ENCODE measurements at places on chromosomes 6 and 20.

GRCh38 chr20:50218987-50219435 lies 28.4 kb downstream of the CEBPB start:
- no peak for DNase-seq

- no peak for DNase-seq
Measured at GRCh38 chr6:165800337-165800736, 137.3 kb upstream of the PDE10A start.

GRCh38 chr6:13863699-13864155 lies 49.4 kb upstream of the MCUR1 start:
- DNase-seq, result no peak

- DNase-seq, result no peak
Measured at GRCh38 chr6:115091461-115091860, 748.6 kb upstream of the HS3ST5 start.

DNA sequence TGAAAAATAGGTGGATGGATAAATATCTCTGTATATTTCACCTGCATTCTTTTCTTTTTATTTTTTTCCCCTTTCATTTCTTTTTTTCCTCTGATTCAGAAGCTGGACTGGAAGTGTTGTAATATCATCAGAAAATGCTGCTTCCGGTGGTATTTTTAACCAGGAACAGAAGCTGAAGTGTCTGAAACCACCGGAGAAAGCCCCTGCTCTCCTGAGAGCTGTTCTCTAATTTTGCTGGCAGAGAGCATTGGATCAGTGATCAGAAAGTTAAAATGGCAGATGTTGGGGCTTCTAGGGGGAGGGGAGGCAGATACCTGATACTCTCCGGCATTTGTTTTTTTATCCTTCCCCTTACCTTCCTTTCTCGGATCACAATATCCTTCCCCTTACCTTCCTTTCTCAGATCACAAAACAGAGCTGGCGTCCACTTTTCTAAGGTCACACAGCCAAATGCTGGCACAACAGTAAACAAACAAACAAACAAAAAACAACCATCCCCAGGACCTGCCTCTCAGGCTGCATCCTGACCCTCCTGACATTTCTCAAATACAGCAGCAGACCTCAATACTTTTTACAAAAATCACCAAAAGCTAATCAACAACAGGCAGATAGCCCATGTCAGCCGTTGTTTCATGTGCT lies 143.2 kb upstream of the ZNF217 start:
- DNase-seq, result no peak

- DNase-seq, result no peak
Measured at GRCh38 chr6:28161410-28162079, 19.9 kb downstream of the ZKSCAN8 start.

GRCh38 chr6:34457382-34457741 lies 8.5 kb upstream of the PACSIN1 start:
- DNase-seq, result no peak

- no peak for DNase-seq
Measured at GRCh38 chr20:35597186-35597585, 18.4 kb upstream of the SPAG4 start.

DNA sequence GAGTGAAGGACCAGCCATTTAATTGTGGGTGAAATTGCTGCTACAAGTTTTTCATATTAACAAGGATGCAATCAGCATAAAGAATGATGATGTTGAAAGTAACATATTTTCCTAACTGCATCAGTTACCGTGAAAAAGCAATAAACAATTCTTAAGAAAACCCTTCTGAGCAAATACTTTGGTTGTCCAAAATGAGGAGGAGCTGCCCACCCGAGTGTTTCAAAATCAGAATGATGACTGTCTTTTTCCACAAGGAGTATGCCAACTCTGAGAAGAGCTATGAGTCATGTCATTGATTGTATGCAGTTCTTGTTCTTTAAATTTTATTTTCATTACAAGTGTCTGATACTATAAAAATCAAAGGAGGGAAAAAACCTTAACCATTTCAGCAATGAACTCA lies 470.5 kb downstream of the COL12A1 start:
- DNase-seq, result peak; percentile 86

GRCh38 chr6:26028746-26029569 lies 58.3 kb upstream of the HFE start:
- no peak for DNase-seq

GRCh38 chr6:130593948-130594347 lies 228.1 kb downstream of the TMEM200A start:
- no peak for DNase-seq
